Activated B cell treated with CpG ODN at 0.5 μM for 24 hours (primary cell): ENCODE measurements at places on chromosomes 1 and 21. TPM values are rescaled to one million over a fixed set of nuclear protein-coding genes. Genes with fewer than 3 reads are reported as not detected.

Gene SLC5A3
- 7.7 and 9.0 TPM in 2 replicates for total RNA-seq

Gene CCDC185
- not detected in 2 replicates for total RNA-seq

Gene LAPTM5
- total RNA-seq: 726 and 766 TPM in 2 replicates

Gene CD53
- 491 and 522 TPM in 2 replicates for total RNA-seq

- no peak for DNase-seq
Observed at GRCh38 chr1:43358121-43358745, 548 bp upstream of the CDC20 start.

DNA sequence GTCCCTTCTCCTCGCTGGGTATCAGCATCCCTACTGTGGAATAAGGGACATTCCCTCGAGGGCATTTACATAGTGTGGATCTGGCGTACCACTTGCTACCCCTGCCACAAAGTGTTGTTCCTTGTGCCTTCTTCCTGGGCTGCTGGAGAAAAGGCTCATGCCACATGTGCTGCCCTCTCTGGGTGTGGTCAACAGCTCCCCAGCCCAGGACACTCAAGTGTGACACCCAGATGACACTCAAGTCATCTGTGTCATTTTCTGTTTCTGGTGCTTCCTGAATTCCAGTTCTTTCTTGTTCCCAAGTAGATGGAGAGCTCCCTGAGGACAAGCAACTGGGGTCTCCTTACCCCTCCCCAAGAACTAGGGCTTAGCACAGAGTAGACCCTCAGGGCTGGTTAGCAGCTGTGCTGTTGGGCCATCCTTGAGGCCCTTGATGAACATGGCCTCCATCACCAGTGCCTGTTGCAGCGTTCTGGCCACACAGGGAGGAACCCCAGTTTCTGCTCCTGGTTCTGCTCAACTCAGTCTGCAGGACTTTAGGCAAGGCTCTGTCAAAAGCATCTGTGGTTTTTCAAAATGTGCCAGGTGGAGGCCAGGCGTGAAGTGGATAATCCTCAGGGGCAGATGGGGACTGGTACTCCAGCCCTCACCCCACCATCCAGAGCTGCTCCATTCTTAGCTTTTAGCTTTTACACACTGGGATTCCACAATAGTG lies 49.0 kb upstream of the CLIC4 start:
- no peak for DNase-seq

GRCh38 chr1:169196581-169196980 lies 90.1 kb downstream of the ATP1B1 start:
- DNase-seq: no peak

DNA sequence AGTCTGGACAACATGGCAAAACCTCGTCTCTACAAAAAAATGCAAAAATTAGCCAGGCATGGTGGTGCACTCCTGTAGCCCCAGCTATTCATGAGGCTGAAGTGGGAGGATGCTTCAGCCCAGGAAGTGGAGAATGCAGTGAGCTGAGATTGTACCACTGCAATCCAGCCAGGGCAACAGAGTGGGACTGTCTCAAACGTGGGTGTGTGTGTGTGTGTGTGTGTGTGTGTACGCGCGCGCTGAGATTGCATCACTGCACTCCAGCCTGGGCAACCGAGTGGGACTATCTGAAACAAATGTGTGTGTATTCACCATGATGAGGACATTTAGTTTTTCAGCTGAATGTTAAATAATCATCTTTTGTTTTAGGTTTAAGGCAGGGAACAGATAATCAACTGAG lies 21.1 kb downstream of the USP1 start:
- DNase-seq: no peak

DNA sequence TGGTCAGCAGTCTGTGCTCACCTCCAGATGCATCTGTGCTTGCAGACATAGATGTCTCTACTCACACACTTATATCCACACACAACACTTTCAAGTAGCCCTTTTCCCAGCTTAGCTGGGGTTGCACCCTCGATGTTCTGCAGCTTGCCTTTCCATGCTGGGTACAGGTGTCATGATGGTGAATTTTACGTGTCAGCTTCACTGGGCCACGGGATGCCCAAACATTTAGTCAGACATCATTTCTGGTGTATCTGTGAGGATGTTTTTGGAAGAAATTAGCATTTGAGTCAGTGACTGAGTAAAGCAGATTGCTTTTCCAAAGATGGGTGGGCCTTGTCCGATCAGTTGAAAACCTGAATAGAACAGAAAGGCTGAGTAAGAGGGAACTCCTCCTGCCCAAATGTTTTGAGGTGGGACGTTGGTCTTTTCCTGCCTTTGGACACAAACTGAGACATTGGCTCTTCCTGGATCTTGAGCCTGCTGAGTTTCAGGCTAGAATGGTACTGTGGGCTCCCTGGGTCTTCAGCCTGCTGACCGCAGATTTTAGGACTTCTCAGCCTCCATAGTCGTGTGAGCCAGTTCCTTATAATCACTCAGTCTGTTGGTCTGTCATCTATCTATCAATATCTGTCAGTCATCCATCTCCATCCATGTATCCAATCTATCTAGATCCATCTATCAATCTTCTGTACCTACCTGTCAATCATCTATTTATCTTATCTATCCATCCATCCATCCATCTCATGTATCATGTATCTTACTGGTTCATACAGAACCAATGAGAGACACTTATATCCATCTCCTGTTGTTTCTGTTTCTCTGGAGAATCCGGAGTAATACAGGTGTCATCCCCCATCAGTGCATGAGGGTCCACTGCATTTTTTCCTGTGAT lies 12.7 kb upstream of the OBSCN start:
- DNase-seq: no peak

GRCh38 chr1:182376936-182377574 lies 14.5 kb downstream of the GLUL start:
- DNase-seq: no peak

DNA sequence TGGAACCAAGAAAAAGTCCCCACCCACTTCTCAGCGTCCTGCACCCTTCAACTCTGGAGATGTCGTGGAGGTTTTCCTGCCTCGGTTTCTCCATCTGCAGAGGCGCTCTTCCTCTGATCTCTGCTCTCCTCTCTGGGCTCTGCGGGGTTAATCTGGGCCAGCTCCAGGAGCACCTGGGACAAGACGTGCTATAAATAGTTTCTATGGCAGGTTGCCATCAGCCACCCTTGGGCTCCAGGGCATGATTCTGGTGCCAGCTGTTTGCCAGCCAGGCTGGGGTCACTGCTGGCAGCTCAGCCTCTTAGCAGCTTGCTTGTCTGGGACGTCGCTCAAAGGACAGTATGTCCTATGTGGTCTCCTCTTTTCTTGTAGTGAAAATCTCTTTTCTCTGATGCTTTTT lies 137.1 kb downstream of the ACTL8 start:
- no peak for DNase-seq

DNA sequence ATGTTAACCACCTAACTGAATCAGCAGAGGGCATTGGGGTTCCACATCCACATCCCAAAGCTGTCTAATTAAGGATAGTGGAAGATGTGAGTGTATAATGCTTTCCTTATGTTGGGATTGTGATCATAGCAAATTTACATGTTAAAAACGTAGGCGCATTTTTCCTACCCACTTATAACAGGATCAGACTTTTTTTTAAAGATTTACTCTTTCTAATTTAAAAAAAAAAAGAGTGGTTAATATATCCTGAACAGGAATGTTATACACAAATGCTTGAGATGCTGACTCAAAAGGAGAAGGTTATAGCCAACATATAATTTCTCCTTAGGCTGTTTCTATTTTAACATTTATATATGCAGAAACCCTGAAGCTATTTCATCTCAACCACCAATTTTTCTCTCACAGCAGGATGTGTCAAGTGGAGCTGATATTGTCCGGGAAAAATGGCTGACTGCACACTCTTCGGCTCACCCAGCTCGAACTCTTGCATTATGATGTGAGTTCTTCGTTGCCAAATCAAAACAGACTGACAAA lies 40.3 kb downstream of the RGS5 start:
- DNase-seq: no peak

GRCh38 chr1:84620720-84621313 lies 46.6 kb upstream of the CTBS start:
- DNase-seq: peak; percentile 91

DNA sequence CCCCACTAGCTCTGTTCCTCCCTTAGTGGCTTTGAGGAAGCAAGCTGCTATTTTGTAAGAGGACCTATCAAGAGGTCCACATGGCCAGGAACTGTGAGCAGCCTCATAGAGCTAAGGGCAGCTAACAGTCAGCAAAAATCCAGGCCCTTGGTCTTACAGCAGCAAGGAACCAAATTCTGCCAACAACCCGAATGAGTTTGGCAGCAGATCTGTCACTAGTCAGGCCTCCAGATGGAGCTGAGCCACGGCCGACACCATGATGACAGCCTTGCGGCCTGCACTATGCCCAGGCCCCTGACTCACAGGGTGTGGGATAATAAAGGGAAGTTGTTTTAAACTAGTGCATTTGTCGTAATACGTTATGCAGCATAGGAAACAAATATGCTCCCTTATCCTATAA lies 28.0 kb upstream of the H3-3A start:
- DNase-seq: no peak

DNA sequence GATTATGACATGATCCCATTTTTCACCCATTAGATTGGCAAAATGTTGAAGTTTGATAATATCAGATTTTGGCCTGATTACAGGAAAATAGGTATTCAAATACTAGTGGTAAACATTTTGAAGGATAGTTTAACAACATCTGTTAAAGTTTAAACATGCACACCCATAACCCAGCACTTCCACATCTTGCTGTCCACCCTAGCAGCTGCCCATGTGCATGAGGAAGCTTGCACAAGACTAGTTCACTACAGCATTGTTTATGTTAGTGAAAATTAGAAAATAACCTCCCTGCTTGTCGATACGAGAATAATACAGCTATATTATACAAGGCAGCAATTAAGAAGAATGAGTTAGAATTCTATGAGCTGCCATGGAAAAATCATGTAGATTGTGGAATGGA lies 127.6 kb downstream of the C1orf21 start:
- DNase-seq: no peak

- no peak for DNase-seq
Observed at GRCh38 chr1:231705806-231706760, 79.5 kb downstream of the DISC1 start.
